Nucleus accumbens (tissue), 56 donors: ENCODE measurements at places on chromosomes 2 and 18.
A peak's percentile ranks its signal among the peaks of the same experiment; 100 is the strongest.

DNA sequence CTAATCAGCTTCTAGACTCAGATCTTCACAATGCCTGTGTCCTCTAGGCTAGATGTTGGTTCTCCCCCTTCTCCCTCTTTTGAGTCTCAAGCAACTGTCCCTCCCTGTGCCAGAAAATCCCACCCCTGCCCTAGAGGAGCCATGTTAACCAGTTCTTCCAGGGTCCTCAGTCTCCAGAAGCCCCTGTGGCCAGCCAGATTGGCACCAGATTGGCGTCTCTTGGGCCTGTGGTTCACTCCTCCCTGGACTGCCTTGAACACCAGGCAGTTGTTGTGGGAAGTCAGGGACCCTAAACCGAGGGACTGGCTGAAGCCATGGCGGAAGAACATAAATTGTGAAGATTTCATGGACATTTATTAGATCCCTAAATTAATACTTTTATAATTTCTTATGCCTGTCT lies 36.6 kb downstream of the CYP26B1 start:
- DNase-seq, result no peak

DNA sequence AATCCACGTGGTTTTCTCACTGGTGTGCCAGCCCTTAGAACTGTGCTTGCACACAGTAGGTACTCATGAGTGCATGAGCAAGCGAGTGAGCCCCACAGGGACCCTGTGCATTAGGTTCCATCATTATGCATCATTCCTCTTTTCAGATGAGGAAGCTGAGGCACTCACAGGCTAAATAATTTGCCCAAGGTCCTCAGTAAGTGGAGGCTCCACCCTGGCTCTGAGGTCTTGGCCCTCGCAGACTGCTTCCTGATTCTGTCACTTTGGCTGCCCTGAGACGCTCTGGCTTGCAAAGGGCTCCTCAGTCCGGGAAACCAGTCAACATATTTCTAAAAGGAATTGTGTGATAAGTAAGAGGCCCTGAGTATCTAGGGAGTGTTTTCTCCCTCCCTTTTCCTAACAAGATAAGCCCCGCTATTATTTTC lies 71.7 kb downstream of the IL1R2 start:
- no peak for DNase-seq

DNA sequence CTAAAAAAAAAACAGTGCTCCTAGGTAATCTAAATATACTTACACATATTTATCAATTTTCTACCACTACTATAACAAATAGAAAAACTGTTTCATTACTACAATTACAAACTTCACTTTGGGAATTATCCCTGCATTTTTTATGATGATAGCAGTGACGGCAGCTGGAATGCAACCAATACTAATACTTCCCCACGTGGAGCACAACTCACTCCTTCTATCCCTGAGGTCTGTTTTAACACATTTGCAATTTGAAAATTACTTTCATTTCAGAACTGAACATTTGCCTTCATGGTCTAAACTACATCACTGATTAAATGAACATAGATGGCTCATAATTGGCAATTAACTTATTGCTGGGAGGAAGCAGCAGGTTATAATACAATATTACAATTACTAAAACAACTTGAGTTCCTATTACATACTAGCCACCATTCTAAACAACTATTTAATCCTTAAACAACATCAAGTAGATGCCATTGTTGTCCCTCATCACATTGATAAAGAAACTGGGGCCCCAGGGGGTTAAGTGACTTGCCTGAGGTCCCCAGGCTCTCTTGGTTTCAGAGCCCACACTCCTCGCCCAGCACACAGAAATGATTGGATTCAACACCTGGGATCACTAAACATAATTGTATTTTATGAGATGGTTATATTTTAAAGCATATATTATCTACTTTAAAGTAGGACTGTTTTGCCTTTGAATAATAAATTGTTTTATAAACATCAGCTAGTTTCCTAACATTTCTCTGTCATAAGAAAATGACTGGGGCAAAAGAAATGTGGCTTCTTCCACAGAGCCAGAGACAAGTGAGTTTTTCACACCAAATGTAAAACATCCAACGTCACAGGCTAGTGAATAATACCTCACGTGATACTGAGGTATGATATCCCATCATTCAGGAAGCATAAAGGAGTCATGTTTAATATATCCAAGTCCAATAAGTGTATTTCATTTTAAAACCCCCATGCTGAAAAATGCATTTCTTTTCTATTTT lies 6.2 kb downstream of the COLEC12 start:
- no peak for DNase-seq

- DNase-seq, result no peak
Measured at GRCh38 chr2:16260041-16260830, 319.9 kb downstream of the MYCN start.

GRCh38 chr2:54946220-54946805 lies 103.9 kb downstream of the RTN4 start:
- DNase-seq, result peak; percentile 66

- DNase-seq, result no peak
Measured at GRCh38 chr18:79489051-79489898, 93.5 kb downstream of the NFATC1 start.
